Adipocyte (in vitro differentiated cells): ENCODE measurements at places on chromosomes 4 and X.

- DNase-seq, result no peak
Observed at GRCh38 chr4:54176202-54176601, 52.9 kb upstream of the PDGFRA start.

DNA sequence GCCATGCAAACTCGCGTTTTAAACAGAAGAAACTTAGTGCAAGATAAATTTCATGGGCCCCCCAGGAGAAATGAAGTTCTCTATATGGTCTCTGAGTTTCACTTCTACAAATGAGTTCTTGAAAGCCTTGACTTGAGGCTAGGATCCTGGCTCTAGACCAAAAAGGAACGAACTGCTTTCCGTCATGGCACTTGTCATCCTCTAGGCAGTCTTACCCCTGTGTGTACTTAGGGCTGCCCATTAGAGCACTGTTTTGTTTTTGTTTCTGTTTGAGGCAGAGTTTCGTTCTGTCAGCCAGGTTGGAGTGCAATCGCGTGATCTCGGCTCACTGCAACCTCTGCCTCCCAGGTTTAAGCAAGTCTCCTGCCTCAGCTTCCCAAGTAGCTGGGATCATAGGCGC is 29.0 kb downstream of the RNF4 start:
- DNase-seq, result no peak

- peak; percentile 78 for DNase-seq
Observed at GRCh38 chr4:20026456-20026855, 225.2 kb upstream of the SLIT2 start.

DNA sequence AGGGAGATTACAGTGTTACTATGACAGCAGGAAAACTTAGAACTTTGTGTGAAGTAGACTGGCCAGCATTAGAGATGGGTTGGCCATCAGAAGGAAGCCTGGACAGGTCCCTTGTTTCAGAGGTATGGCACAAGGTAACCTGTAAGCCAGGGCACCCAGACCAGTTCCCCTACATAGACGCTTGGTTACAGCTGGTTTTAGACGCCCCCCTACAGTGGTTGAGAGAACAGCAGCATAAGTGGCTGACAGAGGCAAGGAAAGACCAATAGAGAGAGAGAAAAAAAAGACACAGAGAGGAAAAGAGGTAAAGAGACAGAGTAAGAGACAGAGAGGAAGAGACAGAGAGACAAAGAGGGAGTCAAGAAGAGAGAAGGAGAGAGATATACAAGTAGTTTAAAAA is 144.5 kb downstream of the GC start:
- DNase-seq, result no peak

DNA sequence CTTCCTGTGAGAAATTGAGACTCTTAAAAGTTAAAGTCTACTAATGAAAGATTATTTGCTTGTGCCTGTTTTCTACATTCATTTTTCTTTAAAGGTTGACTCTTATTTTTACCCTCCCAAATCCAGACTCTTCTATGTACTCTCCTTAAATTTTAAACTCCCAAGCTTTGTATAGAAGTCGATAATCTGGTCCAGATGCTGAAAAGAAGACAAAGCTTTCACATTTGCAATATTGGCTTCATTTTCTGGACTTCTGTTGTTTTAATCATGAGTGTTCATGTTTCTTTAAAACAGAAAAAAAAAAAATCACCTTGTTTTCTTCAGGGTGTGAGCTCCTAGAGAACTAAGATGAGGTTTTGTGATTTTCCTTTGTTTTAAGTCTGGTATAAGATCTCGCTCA is 53.2 kb upstream of the TBC1D14 start:
- peak; percentile 62 for DNase-seq

DNA sequence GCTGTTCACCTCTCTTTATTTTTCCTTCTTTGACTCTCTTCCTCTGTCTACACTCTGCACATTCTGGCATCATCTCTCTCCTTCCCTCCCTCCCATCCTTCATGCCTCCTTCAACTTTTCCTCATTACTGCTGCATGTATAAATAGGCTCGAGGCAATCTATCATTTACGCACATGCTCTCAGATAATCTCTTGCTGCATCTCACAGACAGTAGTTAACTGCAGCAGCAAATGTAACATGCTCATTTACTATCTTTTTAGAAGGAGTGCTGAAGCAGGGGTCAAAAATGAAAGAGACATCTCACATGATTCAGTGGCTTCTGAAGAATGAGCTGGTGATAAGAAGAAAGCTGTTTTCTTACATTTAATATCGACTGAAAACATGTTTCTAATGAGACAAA is 127.7 kb downstream of the RASL11B start:
- no peak for DNase-seq
